ENCODE measurements at places on chromosomes 7 and 10.
A peak's percentile ranks its signal among the peaks of the same experiment; 100 is the strongest.

GRCh38 chr10:48307711-48308018, 1.2 kb downstream of the MAPK8 start:
- no peak for DNase-seq

DNA sequence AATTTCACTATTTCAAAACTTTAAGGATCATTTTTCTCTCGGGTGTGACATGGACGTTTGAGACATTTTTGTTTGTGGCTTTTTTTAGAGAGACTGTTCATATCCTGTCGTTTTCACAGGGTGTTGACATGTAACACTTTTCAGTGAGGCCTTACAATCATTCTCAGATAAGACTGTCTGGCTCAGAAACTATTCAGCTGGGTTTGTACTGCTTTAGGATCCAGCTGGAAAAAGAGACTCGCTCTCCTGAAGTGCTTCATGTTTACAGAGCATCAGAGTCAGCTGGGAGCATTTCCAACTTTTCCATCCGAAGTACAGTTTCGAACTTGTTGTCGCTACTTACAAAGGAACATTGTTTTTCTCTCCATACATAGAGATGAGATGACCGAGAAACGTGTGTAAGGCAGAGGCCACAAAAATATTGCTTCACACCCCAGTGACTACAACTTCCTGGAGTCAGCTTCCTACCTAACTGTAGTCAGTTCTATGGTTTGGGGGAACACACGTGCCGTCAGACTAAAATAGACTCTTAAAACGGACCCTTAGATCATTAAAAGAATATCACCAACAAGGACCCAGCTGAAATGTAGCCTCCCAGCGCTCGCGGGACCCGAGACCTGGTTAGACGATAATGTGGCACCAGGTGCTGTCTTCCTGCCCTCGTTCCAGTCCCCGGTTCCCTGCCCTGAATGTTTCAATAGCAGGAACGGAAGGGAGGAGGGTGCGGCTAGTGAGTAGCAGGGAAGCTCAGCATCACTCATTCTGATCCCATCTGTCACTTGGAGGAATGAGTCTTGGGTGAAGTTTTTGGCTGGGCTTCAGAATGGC, 78.0 kb downstream of the MKI67 start:
- peak; percentile 51 for DNase-seq

GRCh38 chr10:117544004-117544701, 1.6 kb downstream of the EMX2 start:
- peak; percentile 49 for DNase-seq

- DNase-seq: no peak
These were observed 161.2 kb downstream of the SVIL start for GRCh38 chr10:29473406-29474100.

GRCh38 chr10:119203006-119203405, 4.4 kb upstream of the GRK5 start:
- DNase-seq: peak; percentile 54

GRCh38 chr7:130461272-130461671, 20.5 kb upstream of the CEP41 start:
- DNase-seq: peak; percentile 5

- no peak for DNase-seq
These were observed 27.3 kb upstream of the ANK3 start for GRCh38 chr10:60417024-60417423.

GRCh38 chr7:112905950-112906349, 115.8 kb upstream of the TMEM168 start:
- DNase-seq: no peak

- peak; percentile 63 for DNase-seq
These were observed 70.2 kb downstream of the HTR7 start for GRCh38 chr10:90787393-90788198.

DNA sequence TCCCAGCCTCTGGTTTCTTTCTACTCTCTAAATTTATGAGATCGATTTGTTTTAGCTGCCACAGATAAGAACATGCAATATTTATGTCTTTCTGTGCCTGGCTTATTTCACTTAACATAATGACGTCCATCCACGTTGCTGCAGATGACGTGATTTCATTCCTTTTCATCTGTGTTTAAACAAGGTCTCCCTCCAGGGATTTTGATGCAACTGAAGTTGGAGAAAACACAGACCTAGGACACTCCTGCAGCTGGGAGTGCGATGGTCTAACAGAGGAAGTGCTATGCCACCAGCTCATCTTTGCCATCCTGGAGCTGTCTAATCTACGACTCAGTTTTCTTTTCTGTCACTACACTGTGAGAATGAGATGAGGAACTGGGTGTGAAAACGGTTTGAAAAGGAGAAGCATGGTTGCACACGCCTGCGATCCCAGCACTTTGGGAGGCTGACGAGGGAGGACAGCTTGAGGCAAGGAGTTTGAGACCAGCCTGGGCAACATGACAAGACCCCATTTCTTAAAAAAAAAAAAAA, 1.5 kb upstream of the KCTD7 start:
- DNase-seq: no peak

DNA sequence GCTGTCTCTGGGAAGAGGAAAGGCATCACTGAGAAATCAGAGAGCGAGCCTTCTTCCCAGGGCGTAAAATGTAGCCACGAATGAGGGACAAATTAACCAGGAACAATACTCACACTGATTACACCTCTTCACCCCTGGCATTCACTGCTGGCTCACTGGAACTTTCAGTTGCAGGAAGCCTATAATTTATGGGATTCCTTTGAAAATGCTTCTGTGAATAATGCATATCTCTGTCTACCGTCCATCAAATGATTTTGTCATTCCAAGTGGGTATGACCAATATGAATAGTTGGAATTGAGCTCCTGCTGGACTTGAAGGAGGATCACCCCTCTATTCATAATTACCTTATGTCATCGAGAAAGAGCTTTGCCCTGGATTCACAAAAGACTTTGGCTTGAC, 360.3 kb upstream of the FZD8 start:
- no peak for DNase-seq

- no peak for DNase-seq
These were observed 9.1 kb downstream of the MDFIC start for GRCh38 chr7:114930829-114931655.

GRCh38 chr10:31678575-31679516, 249.8 kb downstream of the ARHGAP12 start:
- DNase-seq: no peak

DNA sequence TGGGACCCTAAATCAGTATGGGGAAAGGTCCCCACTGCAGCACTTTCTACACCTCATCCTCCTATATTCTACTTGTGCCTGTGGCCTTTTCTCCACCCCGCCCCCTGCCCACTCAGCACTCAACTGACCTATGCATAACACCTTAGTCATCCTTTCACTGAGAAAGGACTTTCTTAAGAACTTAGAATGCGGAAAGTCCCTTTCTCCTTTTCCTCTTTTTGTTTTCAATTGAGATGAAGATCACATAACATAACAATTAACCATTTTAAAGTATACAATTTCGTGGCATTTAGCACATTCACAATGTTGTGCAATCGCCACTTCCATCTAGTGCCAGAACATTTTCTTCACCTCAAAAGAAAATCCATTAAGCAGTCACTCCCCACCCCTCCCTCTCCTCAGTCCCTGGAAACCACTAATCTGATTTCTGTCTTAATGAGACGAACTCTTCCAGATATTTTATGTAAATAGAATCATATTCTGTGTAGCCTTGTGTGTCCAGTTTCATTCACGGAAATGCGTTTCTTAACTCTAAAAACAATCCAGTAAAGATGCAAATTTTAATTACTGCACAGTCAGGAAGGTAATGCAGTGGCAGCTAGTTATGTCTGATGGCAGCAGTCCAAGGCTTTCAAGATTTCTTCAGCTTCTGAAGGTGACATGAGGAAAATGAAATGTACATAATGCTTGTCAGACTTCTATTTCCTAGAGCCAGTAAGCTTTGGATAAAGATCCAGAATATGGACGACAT, 41.7 kb downstream of the FAS start:
- peak; percentile 80 for DNase-seq

- DNase-seq: no peak
These were observed 14.5 kb downstream of the CTTNBP2 start for GRCh38 chr7:117858712-117859111.

DNA sequence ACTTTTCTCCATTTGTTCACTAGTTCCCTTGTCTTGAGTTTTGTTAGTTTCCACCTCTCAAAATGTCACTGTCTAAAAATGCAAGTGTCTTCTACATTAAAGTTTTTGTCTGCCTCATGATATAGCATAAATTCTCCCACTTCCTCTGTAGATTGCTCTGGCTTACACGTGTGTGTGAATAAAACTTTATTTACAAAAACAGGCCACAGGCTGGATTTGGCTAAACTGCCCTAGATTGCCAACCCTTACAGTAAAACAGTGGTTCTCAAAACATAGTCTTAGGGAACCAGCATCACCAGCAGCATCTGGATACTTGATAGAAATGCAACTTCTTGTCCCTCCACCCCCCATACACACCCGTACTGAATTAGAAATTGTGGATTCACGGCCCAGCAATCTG, 207.8 kb downstream of the VTI1A start:
- DNase-seq: no peak

DNA sequence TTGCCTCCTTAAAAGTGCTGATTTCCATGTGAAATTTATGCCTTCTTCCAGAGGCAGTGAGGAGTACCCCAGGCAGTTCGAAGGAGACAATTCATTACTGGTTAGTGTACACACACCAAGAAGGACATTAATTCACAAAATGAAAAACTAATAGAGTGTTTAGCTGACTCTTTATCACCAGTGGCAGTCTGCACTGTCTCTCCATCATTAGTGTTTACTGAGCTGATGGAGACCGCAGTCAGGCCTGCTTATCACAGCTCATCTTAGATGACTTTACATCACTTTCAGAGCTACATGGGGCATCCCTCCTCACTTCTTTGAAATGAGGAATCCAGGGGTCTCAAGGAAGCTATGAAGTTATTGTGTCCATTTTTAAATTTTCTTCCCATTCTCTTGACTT, 155.5 kb upstream of the LRGUK start:
- no peak for DNase-seq

DNA sequence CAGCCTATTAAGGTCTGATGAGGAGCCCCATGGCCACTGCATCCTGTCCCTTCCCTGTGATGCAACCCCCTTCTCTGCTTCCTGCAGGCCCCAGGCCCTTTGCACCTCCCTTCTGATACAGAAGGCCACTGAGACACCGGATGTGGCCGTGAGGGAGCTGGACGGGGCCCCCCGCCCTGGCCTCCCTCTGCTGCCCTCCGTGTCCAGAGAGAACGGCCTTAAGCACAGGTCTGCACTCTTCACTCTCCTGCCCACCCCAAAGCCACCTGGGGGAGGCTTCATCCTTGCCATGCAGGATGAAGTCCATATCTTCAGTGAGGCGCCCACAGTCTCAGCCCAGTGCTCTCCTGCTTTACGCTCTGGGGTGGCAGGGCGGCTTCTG, 86.9 kb upstream of the GNA12 start:
- no peak for DNase-seq

GRCh38 chr10:29896053-29896452, 163.3 kb downstream of the JCAD start:
- DNase-seq: peak; percentile 33

DNA sequence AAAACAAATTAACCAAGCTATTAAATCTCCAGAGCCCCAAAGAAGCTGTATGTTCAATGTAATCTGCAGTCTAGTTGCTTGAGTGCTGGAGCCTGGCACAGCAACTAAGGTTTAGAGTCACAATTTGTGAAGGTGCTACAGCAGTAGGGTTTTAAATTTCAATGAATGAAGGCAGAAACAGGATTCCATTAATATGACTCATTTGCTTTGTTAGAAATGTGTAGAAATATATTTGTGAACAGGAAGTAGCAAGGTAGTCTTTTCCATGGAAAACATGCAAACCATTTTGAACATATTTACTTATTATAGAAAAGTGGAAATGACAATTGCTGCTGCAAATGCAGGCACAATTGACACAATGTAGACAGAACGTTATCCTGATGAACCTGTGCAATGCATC, 149.0 kb upstream of the STEAP4 start:
- peak; percentile 46 for DNase-seq

DNA sequence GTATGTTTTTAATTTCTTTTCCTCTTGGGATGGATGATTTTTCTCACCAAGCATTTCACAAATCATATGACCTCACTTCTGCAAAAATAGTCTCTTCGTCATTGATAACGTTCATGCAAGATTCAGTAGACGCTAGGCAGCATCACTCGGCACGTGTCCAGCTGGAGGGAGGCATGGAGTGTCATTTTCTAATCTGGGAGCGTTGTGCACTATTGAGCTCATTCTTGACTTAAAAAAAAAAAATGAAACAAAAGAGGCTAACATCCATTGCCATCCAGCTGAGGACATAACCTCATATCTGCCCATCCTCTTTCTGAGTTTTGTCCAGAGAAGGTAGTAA, 56.2 kb downstream of the COL17A1 start:
- DNase-seq: no peak

DNA sequence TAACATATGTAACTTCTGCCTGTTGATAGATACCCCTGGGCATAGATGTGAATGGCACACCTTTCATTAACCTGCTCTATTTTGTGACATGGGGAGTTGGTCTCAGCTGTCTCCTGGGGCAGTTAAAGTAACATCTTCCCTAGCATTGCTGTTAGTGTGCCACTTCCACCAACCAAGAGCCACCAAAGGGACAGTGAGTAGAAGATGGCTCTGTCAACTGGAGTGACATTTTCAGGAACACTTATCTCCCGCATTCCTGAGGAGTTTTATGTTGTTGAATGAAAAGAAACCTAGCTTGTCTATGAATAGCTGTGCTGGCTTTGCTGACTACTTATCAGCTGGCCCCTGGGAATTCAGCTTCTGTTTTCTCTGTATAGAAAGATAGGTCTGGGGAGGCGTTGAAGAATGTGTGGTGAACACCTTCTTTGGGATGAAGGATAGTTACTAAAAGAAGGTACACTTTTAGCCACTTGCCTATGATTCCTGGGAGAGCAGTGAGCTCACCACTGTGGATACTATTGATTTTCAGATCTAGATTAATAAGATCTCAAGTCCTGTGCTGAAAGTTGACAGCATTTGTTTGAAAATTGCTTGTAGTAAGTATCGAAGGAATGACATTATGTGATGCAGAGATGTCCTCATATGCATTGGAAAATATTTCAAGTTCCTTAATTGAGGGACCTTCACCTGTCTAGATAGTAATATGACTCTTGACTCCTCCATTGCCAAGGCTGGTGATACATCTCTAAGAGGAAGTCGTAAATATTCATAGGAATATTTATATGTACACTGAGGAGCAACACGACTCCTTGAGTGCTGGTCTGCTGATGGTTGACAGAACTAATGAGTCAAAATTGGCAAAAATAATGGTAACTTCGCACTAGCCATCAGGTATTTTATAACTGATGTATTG, 7.6 kb downstream of the STARD3NL start:
- no peak for DNase-seq

DNA sequence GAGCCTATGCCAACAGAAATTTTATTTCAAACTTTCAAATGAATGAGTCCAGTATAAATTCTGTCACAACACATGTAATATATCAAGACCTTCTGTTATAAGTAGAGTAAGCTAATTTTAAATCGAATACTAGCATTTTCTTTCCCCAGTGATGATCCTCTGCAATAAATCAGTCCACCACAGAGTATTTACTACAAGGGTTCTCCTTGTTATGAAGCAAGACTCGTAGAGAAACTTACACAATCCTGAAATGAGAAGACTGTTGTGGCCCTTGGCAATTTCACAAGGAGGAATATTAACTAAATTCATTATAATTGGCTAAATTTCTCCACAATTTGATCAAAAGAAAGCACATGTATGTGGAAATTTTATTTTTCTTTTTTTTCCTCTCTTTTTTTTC, 312.4 kb upstream of the DGKB start:
- DNase-seq: no peak

- peak; percentile 75 for DNase-seq
These were observed 44.9 kb upstream of the ANK3 start for GRCh38 chr10:60434418-60435046.

- DNase-seq: no peak
These were observed 17.0 kb upstream of the SFR1 start for GRCh38 chr10:104104926-104105325.

All from astrocyte of the hippocampus (primary cell).